GM06990 (cell line): ENCODE measurements at places on chromosomes 2 and 18.

DNA sequence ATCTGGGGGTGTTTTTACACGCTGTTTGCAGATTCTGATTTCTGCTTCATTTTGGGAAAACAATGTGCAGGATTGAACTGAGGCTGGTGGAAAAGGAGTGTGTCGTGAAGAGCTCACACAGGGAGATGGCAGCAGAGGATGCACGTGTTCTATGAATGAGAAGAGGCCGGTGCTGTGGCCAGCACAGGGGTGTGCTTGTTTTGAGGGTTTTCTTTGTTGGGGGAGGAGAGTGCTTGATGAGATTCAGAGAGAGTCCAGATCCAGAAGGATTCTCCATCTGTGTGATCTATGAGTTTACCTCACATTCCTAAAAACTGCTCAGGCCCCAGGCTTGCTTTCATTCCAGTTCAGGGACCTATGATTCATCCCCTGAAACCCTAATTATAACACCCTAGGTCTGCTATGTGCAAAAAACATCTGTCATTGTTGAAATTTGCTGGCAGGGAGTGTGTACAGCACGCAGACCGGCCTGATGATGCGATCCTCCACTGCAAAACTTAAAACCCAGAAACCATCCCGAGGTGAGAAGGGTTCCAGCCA, 12.1 kb downstream of the TGFA start:
- DNase-seq, result no peak

GRCh38 chr2:130391058-130391871, 35.4 kb downstream of the PTPN18 start:
- DNase-seq, result peak; percentile 81

DNA sequence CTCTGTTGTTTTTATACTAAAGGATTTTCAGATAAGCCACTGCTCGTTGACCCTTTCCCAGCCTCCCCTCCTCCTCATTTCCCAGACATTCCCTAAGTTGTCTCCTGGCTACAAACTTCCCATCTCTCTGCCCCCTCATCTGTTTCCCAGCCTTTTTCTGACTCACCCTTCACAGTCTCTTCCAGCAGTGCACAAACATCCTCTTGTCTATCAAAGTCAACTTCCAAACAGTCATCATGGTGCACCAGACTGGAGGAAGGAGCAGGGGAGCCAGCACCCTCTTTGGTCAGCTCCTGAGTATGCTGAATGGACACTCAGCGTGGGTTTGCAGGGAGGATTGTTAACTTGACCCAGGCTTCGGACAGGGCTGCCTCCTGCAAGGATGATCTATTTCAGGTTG, 26.6 kb upstream of the SPRED2 start:
- no peak for DNase-seq

DNA sequence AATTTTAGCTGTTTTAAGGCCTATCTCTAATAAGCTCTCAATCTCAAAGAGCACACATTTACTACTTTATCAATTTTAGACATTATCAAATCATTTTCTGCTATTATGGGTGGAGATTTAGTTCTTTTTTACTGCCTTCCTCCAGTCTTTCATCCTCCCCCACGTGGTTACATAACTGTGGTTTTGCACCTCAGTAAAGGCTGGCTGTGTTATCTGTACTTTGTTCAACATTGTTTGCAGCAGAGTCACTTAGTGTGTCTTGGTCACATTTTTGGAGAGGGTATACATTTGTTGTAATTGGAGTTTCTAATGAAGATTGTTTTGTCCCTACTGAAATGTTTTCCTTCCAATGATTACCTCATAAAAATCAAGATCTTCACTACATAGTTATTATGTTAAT, 549.6 kb upstream of the CELF4 start:
- DNase-seq, result no peak

DNA sequence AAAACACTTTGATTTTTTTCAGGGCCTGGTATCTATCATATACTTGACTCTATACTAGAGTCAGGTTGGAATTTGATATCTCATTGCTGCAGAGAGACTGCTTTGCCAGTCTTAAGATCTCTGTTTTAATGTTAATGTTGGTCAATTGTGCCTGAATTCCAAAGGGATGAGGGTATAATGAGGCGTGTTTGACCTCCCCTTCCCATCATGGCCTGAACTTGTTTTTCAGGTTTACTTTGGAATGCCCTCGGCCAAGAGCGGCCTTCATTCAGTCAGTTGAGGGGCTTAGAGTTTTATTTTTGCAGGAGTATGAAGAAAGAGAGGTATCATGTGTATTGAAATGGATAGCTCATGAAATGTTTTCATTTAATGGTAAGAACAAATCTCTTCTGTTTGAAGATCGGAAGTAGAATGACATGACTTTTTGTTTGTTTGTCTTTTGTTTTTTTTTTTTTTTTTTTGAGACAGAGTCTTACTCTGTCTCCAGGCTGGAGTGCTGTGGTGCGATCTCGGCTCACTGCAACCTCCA, 119.0 kb downstream of the KIAA1328 start:
- no peak for DNase-seq

- no peak for DNase-seq
Observed at GRCh38 chr2:224286923-224287322, 115.0 kb downstream of the FAM124B start.

- no peak for DNase-seq
Observed at GRCh38 chr2:644871-645270, 32.3 kb downstream of the TMEM18 start.

- DNase-seq, result no peak
Observed at GRCh38 chr2:113179446-113180045, 5.8 kb downstream of the PSD4 start.

GRCh38 chr2:103010751-103011150, 248.9 kb downstream of the TMEM182 start:
- no peak for DNase-seq

- DNase-seq, result no peak
Observed at GRCh38 chr18:45127405-45127804, 446.7 kb downstream of the SETBP1 start.

- no peak for DNase-seq
Observed at GRCh38 chr2:191643429-191643828, 34.5 kb upstream of the NABP1 start.

DNA sequence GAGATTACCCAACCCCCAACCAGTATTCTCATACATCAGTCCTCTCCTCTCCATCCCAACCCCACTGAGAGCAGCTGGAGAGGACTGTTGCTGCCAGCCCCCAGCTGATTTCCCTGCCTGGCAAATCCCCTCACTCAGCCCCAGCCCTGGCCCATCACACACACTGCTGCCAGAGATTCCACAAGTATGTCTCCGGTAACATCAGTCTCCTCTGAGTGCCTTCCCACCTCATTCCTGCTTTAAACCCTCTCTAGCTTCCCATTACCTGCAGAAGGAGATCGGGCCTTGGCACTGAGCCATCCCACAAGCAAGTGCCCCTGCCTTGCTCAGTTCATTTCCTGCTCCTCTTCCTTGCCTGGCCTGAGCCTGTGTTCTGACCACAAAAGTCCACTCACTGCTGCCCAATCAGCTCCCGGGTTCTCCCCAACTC, 50.6 kb upstream of the ZFP36L2 start:
- no peak for DNase-seq

DNA sequence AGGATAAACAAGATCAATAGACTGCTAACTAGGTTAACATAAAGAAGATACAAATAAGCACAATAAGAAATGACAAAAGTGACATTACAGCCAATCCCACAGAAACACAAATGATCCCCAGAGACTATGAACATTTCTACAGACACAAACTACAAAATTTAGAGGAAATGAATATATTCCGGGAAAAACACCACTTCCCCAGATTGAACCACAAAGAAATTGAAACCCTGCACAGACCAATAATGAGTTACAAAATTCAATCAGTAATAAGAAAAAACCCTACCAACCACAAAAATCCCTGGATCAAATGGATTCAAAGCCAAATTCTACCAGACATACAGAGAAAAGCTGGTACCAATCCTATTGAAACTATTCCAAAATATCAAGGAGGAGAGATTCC, 232.4 kb upstream of the RBMS1 start:
- no peak for DNase-seq
